ENCODE measurements at places on chromosomes 2 and 18.

DNA sequence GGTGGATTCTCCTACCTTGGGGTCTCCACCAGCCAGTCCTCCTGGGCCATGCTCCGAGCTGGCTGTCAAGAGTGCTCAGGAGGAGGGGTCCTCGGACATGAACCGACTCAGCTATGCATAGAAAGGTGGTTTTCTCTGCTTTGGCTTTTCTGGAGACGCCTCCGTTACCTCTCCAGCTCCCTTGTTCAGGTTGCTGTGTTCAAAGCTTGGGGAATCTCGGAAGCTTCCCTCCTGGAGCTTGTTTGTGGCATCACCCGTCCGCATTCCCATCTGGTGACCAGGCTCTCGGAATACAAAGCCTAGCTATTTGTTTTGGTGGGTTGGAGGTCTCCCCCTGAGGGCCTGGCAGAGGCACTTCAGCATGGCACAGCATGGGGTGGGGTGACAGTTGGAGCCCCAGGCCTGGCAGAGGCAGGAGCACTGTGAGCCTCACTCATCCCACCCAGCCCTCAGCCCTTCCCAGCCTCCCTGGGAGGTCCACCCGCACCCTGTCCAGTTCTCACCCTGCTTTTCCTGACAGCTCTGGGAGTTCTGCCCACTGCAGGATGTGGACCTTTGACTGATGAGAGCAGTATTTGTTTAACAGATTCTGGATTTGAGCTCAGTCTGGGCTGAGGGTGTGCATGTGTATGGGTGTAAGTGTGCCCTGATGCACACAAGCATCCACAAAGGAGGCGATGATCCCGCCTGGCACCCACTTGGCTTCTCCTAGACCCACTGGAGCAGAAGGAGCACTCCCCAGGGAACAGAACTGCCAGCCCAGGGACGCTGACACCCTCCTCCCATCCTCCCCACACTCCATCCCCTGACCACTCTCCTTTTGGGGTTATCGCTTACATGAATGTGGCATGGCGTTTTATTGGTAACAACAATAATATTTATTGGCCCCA, 107.3 kb upstream of the HS6ST1 start:
- no peak for DNase-seq

- no peak for DNase-seq
Observed at GRCh38 chr18:51654488-51655326, 457.2 kb upstream of the MEX3C start.

GRCh38 chr2:18762667-18763066, 173.3 kb upstream of the NT5C1B start:
- DNase-seq = no peak

- DNase-seq = no peak
Observed at GRCh38 chr2:66576561-66577320, 141.8 kb downstream of the MEIS1 start.

DNA sequence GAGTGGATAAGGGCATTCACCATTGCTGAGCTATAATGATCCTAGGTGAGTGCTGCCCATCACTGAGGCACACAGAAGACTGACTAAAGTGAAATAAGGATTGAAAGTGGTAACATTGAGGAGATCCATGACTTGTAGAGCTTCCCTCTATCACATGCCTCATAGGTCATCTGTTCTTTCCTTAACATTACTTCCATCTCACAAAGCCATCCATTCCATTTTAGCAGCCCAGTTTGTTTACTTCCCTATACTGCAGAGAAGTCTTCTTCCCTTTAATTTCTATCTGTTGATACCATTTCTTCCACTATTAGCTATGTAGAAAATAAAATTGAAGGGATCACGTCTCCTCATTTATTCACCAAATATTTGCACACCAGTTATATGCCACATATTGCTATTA, 32.1 kb downstream of the ME2 start:
- DNase-seq = no peak

DNA sequence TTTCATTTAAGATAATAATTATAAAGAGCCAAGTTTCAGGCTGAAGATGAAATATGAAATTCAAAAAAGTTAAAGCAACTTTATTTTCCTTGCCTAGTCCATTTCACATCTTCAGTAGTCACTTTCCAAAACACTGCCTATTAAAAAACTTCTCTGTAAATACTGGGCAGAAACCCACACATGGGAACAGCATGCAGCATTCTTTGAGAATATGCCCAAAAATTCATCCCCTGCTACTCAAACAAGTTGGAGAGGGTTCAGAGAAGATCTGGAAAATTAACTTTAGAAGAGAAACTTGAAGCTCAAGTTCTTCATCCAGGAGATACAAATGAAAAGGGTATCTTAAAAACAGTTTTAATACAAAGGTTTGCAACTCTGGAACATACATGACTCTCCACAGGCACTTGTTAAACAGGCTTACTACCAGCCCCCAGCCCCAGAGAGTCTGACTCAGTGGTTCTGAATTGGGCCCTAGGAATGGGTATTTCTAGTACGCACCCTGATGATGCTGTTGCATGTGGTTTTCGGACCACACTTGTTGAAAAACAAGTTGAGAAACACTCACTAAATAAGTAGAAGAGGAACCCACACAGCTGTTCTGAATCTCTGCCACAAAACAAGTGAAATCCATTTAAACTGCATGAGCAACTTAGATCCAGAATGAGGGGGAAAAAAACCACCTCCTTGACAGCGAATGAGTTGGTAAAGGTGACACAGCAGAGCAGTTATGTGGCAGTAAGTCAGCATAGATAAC, 329.1 kb downstream of the SATB2 start:
- DNase-seq = no peak

DNA sequence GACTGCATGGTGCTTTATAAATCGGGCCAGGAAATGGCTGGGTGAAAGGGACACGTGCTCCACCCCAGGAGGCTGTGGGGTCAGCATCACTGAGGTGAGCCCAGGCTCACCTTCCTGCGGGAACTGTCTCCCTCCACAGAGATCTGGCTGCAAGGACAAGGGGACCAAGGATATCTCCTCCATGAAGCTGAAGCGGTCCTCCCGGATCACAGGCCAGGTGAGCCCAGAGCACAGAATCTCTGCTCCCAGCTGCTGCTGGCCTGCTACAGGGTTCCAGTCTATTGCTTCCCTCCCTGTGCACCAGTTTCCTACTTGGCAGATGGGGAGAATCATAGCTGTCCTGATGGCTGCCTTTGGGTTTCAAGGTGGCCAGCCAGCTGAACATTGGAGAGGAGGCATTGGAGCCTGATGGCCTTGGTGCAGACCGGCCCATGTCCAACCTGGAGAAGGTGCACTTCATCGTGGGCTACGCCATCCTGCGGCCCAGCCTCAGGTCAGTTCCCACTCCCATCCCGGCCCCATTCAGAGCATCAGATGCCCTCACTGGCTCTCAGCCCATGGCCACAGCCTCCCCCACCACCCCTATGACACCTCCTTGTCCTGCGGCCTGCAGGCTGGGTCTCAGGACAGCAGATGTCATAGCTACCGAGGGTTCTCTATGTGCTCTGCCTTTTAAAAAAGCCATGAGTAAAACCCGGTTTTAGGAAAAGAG, 33.7 kb upstream of the GPR17 start:
- DNase-seq = no peak

GRCh38 chr18:12843420-12844350, 40.4 kb downstream of the PTPN2 start:
- no peak for DNase-seq

Data from HuH-7.5 (cell line).